ENCODE measurements at places on chromosomes 3 and 15.

- no peak for DNase-seq
These were observed 49.5 kb downstream of the WHAMM start for GRCh38 chr15:82858932-82859331.

GRCh38 chr15:92889390-92890107 is 10.6 kb upstream of the CHD2 start:
- no peak for DNase-seq

- DNase-seq, result peak; percentile 98
These were observed 159.0 kb upstream of the IL12A start for GRCh38 chr3:159829539-159830227.

DNA sequence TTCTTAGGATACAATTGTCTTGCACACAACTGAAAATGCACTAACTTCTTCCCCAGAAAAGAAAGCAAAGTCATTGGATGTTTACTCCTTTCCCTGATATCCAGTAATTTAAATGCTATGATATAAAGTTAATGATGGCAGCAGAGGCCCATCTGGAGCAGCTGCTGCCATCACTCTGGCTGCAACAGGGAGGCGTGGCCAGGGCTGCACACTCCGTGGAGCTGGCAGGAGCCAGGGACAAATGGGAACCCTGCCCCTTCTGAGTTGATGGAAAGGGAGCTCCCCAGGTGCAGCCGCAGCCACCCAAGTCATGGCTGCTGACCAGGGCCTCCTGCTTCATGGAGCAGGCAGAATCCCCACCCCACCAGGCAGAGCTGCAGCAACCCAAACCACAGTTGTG is 72.6 kb upstream of the ALDH1A3 start:
- no peak for DNase-seq

- peak; percentile 78 for DNase-seq
These were observed at the start of gene TM4SF1 for GRCh38 chr3:149377408-149378364. TSS of gene TM4SF1 (minus strand) at chr3:149377649. CDS start at chr3:149377547, 102 bp downstream.

GRCh38 chr15:43932907-43933306 is 106.1 kb downstream of the WDR76 start:
- no peak for DNase-seq

GRCh38 chr15:23073890-23074646 is 34.7 kb upstream of the TUBGCP5 start:
- peak; percentile 75 for DNase-seq

- DNase-seq, result no peak
These were observed 13.1 kb upstream of the SETD5 start for GRCh38 chr3:9384141-9384828.

GRCh38 chr15:33055962-33056361 is 138.6 kb downstream of the FMN1 start:
- DNase-seq, result no peak

DNA sequence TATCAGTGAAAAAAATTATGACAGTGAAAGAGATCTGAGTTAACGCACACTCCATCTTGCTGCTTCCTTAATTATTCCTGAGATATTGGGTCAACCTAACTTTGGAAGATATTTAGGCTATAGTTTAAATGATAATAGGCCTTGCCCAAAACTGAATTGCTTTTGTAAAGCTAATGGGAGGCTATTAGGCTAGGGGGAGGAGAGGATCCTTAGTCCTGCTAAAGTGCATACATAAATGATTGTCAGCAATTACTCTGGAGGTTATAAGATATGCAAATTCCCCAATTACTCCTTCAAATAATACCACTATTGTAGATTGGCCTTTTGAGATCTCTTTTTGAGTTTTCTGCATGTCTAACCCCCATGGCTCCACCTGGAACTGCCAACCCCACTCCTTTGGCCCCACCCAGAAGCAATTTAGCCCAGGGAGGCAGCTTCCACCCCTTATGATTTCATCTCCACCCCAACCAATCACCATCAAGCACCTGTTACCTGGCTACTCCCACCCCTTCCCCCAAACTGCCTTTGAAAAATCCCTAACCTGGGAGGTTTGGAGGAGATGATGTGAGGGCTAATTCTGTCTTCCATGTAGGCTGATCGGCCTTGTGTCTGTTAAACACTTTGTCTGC is 509.3 kb upstream of the TGFBR2 start:
- no peak for DNase-seq

DNA sequence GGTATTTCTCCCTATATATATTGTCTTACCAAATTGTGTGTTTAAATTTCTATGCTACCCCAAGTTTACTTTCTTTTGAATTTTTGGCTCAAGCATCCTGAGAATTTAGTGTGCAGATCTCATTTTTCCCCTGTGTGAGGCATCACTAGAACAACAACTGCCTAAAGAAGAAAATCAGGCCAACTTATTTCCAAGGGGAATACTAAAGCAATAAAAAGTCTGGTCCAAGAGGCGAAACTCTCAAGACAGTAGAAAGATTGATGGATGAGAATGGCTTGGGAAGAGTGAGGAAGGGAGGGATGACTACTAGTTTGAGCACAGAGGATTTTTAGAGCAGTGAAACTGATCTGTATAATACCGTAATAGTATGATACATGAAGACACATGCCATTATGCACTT is 86.3 kb upstream of the CFAP20DC start:
- DNase-seq, result no peak

GRCh38 chr15:66237513-66238235 is 15.9 kb downstream of the MEGF11 start:
- DNase-seq, result no peak

DNA sequence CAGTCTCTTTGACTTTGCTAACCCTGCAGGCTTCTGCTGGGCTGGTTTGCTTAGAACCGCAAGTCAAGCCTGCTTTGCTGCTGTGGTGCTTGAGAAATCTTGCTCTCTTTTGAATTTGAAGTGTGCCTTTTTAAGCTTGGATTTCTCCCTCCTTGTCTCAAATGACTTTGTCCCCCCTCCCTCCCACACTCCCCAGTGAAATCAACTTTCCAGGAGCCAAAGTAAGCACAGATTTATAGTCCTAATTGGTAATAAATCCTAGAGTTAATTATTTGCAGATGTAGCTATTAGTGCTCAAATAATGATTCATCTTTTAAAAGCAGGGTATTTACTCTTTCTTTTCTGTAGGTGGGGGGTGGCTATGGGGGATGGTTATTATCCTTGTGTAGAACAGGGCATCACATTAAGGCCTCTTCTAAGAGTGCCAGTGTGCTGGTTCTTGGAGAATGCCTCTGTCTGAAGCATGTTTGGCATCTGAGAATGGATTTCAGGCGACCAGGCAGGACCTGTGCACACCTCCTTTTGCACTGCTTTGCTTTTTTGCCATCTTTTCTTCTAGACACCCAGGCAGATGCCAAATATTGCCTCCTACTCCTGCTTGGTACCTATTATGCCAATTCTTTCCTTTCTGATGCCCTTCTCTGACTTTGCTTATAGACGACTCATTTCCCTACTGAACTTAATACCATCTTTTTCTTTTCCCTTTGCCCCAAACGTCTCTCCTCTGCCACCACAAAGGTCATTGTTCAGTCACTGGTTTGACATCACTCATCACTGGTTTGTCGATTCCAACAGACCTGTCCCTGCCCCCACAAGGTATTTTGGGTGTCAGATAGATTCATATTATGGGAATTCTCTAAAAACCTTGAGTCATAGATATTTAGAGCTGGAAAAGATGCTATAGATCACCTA is 50.7 kb downstream of the CLDN11 start:
- no peak for DNase-seq

DNA sequence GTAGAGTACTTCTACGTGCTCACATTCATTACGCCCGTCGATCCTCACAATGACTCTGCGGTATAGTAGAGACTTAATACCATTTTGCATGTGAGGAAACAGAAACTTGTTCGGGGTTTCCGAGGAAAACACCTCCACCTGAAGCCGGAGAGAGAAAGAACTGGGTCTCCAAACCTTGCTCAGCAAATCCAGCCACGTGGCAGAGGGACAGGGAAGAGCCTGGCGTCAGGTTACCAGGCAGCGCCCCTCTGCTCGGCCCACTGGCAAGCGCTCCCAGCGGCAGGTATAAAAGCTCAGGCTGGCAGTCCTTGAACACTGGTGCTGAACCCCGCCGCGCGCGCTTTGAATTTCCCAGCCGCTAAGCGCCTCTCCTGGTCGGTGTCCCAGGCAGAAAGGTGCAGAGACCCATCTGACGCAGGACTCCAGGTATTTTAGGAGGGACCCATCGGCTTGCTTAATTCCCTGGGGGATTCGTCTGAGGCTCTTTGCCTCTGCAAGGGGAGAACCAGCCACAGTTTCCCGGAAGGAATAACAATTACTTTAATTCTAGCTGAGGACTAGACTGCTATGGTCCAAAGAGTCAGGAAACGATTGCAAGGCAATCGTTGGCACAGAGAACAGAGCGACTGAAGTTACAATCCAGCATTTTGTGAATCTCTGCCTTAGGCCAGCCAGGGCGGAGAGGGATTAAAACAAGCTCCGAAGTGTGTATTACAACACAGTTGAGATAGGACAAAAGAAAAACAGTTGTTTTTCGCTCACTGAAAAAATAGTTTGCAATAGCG is at the start of gene C2CD4A:
TSS of gene C2CD4A (plus strand) at position 315 of the 785 bp plus-strand sequence. CDS start 637 bp downstream, outside the sequence.
- peak; percentile 90 for DNase-seq

DNA sequence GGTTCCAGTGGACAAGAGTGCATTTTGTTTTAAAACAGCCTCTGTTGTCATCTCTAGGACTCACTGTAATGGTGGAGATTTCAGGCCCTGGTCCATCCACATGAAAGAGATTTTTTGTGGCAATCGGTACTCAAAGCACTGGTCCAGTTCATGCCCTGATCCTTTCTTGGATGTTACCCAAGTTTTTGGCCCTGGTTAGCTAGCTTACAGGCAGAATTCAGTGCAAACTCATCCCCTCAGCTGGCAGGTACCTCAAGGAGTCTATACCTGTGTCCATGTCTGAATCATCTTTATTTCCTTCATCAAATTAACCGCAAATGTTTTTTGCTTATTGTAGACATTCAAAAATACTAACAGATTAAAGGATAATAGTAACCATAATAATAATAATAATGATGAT is 13.7 kb upstream of the MEF2A start:
- no peak for DNase-seq

DNA sequence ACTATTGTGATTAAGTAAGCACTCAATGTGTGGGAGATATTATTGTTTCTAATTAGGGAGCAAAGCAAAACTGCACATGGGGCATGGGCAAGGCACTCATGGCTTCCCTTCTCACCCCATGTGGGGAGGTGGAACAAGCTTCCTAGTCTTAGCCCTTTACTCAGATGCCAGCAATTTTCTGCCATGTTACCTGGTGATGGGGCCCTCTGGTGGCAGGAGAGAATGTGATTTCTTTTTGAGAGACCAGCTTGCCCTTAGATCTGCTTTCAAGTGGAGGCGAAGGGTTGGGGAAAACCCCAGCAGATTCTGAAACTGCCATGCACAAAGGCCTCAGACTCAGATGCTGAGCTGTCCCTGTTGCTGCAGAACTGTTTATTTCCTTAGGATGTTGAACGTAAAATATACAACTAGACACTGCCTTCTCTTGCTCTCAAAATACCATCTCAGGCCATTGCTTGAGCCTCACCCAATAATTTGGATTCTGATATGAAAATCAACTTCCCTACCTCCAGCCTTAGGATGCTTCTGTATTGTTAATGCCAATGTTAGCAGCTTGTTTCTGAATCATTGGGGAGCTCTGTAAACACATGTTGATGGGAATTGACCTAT is 130.2 kb upstream of the TPRG1 start:
- DNase-seq, result peak; percentile 20

GRCh38 chr3:49519916-49520385 is 34.3 kb upstream of the BSN start:
- DNase-seq, result no peak
